Foreskin keratinocyte (primary cell): ENCODE measurements at places on chromosomes 7 and 10. TPM values are rescaled to one million over a fixed set of nuclear protein-coding genes. Genes with fewer than 3 reads are reported as not detected.
A peak's percentile ranks its signal among the peaks of the same experiment; 100 is the strongest.

KIF11 gene
- polyA plus RNA-seq: 10.7 and 14.6 TPM in 2 replicates

ATP6V0E2 gene
- 5.0 and 14.0 TPM in 2 replicates for polyA plus RNA-seq

ITGB8 gene
- polyA plus RNA-seq: 1.2 and 1.3 TPM in 2 replicates

GRCh38 chr7:9981742-9982349 lies 991.8 kb upstream of the PHF14 start:
- no peak for DNase-seq

GRCh38 chr7:44194069-44194468 lies 4.8 kb upstream of the GCK start:
- DNase-seq: no peak

DNA sequence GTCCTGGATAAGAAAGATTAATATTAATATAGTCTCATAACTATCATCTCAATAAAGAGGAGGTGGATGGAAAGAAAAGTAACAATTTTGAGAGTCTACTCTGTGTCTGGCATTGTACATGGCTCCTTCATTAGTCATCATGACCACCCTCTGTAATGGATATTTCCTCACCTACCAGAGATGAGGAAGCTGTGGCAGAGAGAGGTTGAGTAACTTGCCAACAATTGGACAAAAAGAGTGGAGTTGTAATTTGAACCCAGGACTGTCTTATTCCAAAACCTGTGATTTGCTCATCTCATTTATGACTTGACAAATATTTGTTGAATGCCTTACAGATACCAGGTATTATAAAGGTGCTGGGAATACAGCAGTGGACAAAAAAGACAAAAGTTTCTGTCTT lies 2.1 kb upstream of the IDE start:
- peak; percentile 87 for DNase-seq

DNA sequence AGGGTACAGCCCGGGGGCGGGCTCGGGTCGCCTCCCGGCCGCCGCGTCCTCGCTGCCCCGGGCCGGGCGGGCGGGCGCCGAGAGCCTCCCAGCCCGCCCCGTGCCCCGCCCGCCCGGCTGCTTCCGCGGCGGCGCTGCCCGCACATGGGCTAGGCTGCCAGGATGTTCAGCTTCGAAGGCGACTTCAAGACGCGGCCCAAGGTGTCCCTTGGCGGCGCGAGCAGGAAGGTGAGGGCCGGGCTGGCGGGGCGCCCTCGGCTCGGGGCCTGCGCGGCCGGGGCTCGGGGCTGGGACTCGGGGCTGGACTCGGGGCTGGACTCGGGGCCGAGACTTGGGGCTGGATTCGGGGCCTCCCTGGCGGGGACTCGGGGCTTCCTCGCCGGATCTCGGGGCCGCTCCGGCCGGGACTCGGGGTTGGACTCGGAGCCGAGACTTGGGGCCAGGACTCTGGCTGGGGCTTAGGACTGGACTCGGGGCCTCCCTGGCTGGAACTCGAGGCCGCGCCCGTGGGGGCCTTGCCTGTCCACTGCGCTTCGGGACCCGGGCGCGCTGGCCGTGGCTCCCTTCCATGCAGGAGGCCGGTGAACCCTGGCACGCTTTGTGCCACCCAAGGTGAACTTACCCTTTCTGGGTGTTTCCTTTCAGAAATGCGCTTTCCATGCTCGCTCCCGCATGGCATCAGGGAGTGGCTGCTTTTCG lies 534 bp downstream of the UBE3C start:
- DNase-seq: peak; percentile 34

GRCh38 chr10:15695852-15696251 lies 23.9 kb downstream of the ITGA8 start:
- DNase-seq: no peak

GRCh38 chr10:71220689-71221540 lies 8.5 kb downstream of the UNC5B start:
- no peak for DNase-seq

- no peak for DNase-seq
Observed at GRCh38 chr10:71479831-71480230, 83.1 kb downstream of the CDH23 start.

DNA sequence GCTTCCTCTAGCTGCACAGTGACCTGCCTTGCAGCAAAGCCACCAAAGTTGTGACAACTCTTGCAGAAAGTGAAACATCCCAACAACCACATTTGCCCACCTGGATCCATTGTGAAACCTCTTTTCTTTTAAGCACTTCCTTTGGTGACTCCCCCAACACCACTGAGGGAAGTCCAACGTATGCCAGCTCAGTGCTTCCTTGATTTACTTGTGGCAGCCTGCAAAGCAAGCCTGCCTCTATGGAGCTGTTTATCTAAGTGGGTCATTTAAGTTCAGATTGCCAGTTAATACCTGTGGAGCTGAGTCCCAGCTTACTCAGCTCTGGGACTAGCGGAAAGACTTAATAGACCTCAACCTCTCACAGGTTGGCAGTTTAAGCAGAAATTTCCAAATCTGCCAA lies 230.8 kb upstream of the GHITM start:
- no peak for DNase-seq

- DNase-seq: no peak
Observed at GRCh38 chr7:149179241-149179640, 16.1 kb upstream of the ZNF282 start.

DNA sequence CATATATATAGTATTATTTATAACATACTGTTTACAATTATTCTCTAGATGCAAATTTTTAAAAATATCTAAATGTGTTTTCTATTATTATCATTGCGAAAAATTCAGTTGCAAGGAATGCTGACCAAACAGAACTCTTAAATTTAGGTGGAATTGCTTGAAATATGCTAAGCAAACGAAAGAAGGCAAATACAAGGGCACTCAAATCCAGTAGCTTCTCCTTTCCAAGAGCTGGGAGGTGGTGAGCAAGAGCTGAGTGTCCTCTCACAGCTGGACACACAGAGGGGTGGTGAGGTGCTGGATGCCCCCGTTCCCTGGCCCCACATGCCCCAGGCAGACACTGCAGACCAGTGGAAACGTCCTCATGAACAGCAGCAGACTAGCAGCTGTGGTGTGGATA lies 166.0 kb downstream of the TAX1BP1 start:
- no peak for DNase-seq

DNA sequence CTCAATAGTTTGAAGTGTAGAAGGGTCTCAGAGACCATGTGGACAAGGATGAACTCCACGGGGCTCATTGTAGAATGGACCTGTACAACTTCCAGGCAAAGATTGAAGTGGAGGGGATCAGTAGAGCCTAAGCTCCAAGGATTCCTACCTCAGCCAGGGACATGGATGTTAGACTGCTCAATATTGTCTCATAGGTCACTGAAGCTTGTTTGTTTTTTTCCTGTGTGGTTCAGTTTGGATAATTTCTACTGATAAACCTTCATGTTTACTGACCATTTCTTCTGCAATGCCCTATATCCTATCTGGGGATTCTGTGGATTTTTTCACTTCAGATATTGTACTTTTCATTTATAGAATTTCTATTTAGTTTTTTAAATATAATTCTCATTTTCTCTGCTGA lies 8.9 kb downstream of the DYDC2 start:
- no peak for DNase-seq

DNA sequence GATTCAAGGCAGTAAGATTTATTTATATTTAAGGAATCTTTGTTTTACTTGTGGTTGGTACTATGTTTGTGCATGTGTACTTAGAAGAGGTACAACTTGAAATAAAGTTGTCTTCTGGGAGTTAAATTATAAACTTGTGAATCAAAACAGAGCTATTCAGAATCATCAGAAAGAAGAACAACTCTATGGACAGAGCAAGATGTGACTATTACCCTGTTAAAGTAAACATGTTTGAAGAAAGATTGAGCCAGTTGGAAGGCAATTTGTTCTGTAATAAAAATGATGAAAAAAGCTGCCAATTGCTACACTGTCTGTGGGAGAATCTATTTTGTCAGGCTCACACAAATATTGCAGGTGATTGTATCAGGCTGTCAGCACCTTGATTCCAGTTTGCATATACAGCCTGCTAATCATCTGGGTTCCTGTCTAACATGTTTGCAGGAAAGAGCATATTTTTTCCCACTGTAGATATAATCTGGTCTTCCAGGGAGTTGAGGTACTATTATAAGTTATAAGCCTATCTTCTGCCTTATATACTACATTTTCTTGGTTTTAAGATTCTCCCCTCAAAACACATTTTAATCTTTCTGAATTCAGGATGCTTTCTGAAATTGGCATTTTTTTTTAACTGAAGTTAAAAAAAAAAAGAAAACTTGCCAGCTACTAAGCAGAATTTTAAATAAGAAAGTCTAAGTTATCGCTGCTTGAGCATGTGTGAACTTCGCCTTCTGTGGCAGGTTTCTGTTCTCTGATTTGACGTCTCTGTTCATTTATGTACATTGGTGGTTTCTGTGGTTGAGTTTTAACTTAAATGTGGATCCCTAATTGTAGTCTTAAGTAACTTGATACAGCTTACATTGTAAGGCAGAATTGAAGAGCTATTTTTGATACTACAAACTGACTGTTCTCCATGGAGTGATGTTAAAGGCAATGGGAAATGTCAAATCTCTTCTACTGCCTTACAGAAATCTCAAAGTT lies 46.0 kb downstream of the ZNRF2 start:
- no peak for DNase-seq

DNA sequence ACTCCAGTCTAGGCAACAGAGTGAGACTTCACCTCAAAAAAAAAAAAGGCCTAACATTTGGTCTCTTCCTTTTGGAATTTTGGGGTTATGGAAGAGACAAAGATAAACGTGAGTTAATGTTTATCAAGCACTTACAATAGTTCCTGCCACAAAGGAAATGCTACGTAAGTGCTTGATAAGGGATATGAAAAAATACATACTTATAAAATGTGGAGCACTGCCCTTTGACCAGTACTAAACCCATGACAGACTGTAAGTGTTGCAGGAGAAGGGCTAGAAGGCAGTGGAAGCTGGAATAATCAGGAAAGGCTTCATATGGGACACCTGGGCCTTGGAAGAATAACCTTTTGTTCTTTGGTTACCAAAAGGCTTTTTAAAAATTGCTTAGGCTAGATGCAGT lies 25.5 kb downstream of the TMEM248 start:
- no peak for DNase-seq
